Fibroblast of lung (primary cell): ENCODE measurements at places on chromosomes 7 and 10. TPM values are rescaled to one million over a fixed set of nuclear protein-coding genes. Genes with fewer than 3 reads are reported as not detected.

DNA sequence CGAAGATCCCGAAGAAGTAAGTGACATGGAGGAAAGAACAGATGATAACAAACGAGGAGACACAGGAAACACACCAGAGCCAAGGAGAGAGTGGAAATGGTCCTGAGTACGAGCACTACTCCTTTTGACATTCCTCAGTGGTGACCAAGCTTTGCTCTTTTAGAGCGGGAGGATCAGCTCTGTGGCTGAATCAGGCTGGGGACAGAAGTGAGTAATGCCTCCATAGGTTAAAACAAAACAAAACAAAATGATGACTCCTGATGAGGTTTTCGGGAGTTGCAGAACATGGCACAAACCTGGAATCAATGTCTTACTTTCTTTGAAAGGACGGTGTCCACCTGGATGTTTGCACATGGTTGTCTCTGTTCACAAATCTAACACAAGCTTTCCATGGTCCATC lies 30.3 kb upstream of the TCF7L2 start:
- peak; percentile 83 for DNase-seq

OPALIN gene
- total RNA-seq = not detected in 2 replicates

DNA sequence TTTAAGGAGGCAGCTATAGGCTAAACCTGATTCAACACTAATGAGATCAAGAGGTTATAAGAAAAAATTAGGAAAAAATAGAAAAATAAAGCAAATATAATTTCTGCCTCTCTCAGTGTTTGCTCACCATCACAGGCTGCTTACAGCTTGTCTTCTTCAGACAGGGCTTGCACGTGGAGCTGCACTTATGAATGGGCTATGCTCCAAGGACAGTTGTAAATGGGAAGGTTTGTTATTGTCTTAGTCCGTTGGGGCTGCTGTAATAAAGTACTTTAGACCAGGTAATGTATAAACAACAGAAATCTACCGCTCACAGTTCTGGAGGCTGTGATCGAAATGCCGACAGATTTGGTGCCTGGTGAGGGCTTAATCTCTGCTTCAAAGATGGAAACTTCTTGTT lies 219.8 kb downstream of the NEBL start:
- no peak for DNase-seq

GRCh38 chr7:31023877-31024276 lies 28.2 kb upstream of the ADCYAP1R1 start:
- DNase-seq = no peak

CFAP43 gene
- under 0.01 and 0.26 TPM in 2 replicates for total RNA-seq

DNA sequence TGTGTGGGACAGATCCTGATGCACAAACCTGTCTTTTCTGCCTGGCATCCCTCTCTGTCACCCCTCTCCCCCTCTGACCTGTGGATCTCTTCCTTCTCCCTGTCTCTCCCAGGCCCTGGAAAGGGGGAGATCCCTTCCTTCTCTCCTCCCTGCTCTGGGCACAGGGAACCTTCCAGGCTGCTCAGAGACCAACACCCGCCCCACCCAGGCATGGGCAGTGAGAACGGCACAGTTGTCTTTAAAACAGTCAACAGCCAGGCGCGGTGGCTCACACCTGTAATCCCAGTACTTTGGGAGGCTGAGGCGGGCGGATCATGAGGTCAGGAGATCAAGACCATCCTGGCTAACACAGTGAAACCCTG lies 34.7 kb downstream of the KCNH2 start:
- no peak for DNase-seq

GRCh38 chr10:91190388-91190870 lies 30.0 kb upstream of the PCGF5 start:
- peak; percentile 74 for DNase-seq

- DNase-seq = no peak
Observed at GRCh38 chr10:60135020-60135419, 228.7 kb upstream of the CCDC6 start.

DNA sequence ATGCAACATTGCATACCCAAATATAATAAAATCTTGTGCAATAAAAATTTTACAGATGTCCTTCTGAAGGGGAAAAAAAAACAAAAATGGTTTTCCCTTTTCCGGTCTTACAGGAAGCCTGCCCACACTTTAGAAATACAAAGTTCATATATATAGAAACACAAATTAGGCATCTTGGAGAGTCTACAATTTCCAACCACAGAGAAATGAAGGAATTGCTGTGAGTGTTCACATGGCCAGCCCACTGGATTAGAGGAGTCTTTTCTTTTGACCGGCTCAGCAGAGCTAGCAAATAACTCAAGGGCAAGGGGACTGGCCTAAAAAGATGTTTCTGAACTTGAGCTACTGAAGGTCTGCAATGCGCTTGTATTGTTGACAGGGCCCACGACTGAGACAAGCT lies 92.4 kb downstream of the GLI3 start:
- peak; percentile 63 for DNase-seq
